Esophagus muscularis mucosa (tissue), 4 donors: ENCODE measurements at places on chromosomes 4 and X. TPM values are rescaled to one million over a fixed set of nuclear protein-coding genes. Genes with fewer than 3 reads are reported as not detected.

Gene LINC00632
- 11.4 TPM for total RNA-seq

Gene GPR173
- 0.83 TPM for total RNA-seq

GRCh38 chr4:62394766-62395165 is 1194.6 kb downstream of the ADGRL3 start:
- no peaks in the 10 kb centered on the region for H3K4me1 ChIP-seq
- no peak overlapping the region for H3K27ac ChIP-seq
- no peak overlapping the region for H3K4me3 ChIP-seq
- H3K36me3 ChIP-seq = no peaks in the 10 kb centered on the region
- no peak for DNase-seq

Gene PLK4
- total RNA-seq = 0.78 TPM

GRCh38 chrX:22124098-22124497 is 92.0 kb downstream of the PHEX start:
- no peak for DNase-seq
- H3K4me1 ChIP-seq = no peaks in the 10 kb centered on the region
- no peaks in the 10 kb centered on the region for H3K36me3 ChIP-seq
- H3K4me3 ChIP-seq = no peak overlapping the region

DNA sequence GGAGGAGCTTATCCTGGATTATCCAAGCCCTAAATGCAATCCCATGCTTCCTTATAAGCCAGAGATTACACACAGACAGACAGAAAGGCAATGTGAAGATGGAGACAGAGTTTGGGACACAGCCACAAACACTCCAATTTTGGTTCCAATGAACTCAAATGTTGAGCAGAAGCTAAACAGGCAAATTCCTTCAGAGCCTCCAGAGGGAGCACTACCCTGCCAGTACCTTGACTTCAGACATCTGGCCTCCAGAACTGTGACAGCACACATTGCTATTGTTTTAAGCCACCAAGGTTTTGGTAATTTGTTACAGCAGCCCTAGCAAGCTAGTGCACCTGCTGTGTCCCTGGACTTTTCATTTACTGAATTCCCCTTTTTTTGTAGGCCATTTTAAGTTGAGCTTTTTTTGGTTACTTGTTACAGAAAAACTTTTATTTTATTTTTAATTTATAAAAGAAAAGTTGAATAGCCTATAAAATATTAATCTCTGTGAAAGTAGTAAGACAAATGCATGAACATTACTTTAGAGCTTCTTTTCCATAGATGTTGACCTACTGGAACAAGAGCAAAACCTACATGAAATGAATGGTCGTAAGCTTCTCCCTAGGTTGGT is 33.4 kb upstream of the SRD5A3 start:
- no peak overlapping the region for H3K27ac ChIP-seq
- no peak overlapping the region for H3K4me3 ChIP-seq
- no peak for DNase-seq
- H3K27me3 ChIP-seq = no peaks in the 10 kb centered on the region

- no peak overlapping the region for H3K27ac ChIP-seq
- H3K36me3 ChIP-seq = no peaks in the 10 kb centered on the region
- no peaks in the 10 kb centered on the region for H3K27me3 ChIP-seq
- peaks cover 9% of the 10 kb centered on the region for H3K4me1 ChIP-seq
Observed at GRCh38 chrX:110417128-110417527, 58.5 kb downstream of the RTL9 start.
